HT1080 (cell line): ENCODE measurements at places on chromosomes 13 and 19. TPM values are rescaled to one million over a fixed set of nuclear protein-coding genes. Genes with fewer than 3 reads are reported as not detected.

ZNF829 gene
- 2.7 and 4.1 TPM in 2 replicates for total RNA-seq

DNA sequence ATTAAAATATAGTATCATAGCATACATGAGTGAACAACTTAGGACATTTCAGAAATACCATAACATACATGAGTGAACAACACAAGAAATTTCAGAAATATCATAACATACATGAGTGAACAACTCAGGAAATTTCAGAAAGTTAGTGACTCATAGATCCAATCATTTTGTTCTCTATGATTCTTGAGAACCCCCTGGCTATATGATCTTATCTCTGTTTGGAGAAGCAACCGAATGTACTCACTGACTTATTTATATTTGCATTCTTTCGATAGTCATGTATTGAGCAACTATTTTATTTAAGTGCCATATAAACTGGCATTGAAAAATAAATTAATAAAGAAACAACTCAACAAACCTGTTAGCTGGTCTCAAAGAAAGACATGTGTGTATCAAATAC is 251.1 kb downstream of the EFNB2 start:
- DNase-seq, result no peak

DNA sequence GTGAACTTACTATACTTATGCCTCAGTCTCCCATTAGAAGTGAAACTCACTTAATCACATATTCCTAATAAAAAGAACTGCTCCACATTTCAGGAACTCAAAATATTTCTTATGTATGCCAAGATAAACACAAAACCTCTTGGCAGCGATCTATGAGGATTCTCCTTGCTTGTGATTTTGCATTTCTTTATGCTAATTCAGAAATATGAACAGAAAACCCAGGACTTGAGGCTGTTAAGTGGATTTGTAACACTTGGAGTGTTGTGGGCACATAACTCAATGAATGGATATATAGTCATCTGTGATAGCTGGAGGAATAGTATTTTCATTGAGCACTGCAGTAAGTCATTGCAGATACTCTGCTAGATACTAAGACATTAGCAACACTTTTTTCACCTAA is 5.6 kb upstream of the KATNAL1 start:
- DNase-seq, result no peak

- peak; percentile 42 for DNase-seq
These were observed 20.8 kb upstream of the ZNF266 start for GRCh38 chr19:9456018-9456689.

DNA sequence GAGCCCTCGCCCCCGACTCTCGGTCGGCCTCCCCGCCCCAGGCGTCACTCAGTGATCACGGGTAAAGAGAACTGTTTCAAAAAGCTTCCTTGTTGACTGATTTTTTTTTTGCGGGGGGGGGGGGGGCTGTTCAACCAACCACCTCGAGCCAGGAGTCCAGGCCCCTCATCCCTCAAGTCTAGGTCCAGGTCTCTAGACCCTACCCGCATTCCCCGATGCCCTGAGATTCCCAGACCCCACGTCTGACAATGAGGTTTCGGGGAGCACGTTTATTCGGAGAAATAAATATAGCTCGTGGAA is 4.3 kb downstream of the HRC start:
- DNase-seq, result no peak

GRCh38 chr19:46648060-46648960 is 12.3 kb upstream of the GNG8 start:
- DNase-seq, result no peak
